ENCODE measurements at places on chromosomes 1 and 21. TPM values are rescaled to one million over a fixed set of nuclear protein-coding genes. Genes with fewer than 3 reads are reported as not detected.

Gene BRDT
- total RNA-seq: not detected

Gene UQCRH
- 491 TPM for total RNA-seq

Gene LRRC38
- 0.28 TPM for total RNA-seq

Gene INTS11
- 34.1 TPM for total RNA-seq

Gene TMEM240
- total RNA-seq: 1.5 TPM

Gene SH3GLB1
- 48.1 TPM for total RNA-seq

Gene AMY1A
- total RNA-seq: not detected

Gene GRIK3
- not detected for total RNA-seq

Gene UBXN10
- under 0.01 TPM for total RNA-seq

Gene SPAG17
- total RNA-seq: under 0.01 TPM

Gene C4BPA
- not detected for total RNA-seq

Gene OPRD1
- not detected for total RNA-seq

Gene MCL1
- total RNA-seq: 260 TPM

Gene CSF1
- 15.0 TPM for total RNA-seq

Gene GIPC2
- total RNA-seq: 5.9 TPM

Gene MNDA
- total RNA-seq: not detected

Gene TMPRSS3
- not detected for total RNA-seq

Gene KRTAP12-2
- not detected for total RNA-seq

Gene C2CD2
- total RNA-seq: 62.9 TPM

Gene RXFP4
- under 0.01 TPM for total RNA-seq

Gene URB2
- 7.6 TPM for total RNA-seq

Gene OR10Z1
- not detected for total RNA-seq

Gene C1orf105
- not detected for total RNA-seq

Gene HORMAD1
- total RNA-seq: 0.19 TPM

Gene IL10RB
- 61.2 TPM for total RNA-seq

Gene RPS27
- 1,485 TPM for total RNA-seq

Gene BRINP2
- total RNA-seq: under 0.01 TPM

Gene RGS13
- not detected for total RNA-seq

Gene MRAP
- total RNA-seq: not detected

All from regular cardiac myocyte (primary cell).